Germinal center (tissue), 1 donor: ENCODE measurements at places on chromosomes 3 and 15.

GRCh38 chr15:53458736-53459135 is 300.7 kb downstream of the WDR72 start:
- no peak for DNase-seq

GRCh38 chr15:72923289-72923688 is 129.0 kb upstream of the NEO1 start:
- DNase-seq, result no peak

DNA sequence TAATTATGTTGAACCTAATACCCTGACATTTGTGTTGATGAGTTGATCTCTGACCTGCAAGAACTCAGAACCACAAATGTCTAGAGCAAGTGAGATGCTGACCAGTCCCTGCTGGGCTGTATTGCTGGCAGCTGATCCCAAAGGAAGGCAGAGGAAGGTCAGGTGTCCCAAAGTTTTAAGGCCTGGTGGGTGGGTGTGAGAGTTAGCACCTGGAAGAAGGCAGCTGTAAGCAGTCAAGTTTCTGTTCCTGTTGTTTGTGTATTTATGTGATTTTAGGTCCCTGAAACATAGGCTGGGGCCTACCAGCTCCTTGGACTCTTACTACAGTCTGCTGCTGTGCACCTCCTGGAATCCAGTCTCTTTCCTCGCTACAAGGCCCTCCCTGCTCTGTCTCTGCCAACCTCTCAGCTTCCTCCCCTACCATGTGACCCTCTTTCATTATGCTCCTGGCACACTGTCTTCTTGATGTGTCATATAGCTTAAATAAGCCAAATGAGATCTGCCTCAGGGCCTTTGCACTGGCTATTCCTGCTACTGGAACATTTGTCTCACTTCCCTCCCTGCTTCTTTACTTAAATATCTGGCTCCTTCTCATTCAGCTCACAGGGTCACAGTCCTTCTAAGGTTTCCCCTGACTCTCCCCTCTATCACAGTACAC is 31.0 kb upstream of the ATOSA start:
- DNase-seq, result peak; percentile 47

GRCh38 chr15:69305204-69305931 is 6.7 kb downstream of the PAQR5 start:
- no peak for DNase-seq

DNA sequence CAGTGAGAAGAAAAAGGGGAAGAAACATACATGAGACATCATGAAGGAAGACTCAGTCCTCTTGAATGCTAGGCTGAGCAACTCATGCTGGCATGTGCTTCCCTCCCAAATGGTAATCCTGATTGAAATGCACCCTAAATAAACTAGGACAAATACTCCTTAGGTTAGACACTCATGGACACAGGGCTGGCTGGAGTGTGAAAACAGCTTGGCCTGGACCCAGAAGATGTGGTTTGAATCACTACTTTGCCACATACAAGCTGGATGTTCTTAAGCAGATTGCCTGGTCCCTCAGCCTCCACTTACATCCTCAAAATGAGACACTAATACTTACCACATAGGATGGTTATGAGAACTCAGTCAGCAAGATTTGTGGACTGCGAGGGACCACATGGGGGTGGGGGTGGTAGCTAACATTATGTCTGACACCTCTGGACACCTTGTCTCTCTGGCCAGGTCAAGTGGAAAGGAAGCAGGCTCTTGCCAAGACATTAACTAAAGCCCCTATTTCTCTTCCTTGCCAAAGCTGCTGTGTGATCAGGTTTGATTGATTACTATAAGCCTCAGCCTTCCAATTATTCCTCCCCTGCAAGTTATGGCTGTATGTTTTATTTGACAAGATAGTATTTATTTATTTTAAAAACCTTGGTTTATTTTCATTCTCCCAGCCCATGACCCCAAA is 138.9 kb upstream of the SLC7A14 start:
- DNase-seq, result no peak

DNA sequence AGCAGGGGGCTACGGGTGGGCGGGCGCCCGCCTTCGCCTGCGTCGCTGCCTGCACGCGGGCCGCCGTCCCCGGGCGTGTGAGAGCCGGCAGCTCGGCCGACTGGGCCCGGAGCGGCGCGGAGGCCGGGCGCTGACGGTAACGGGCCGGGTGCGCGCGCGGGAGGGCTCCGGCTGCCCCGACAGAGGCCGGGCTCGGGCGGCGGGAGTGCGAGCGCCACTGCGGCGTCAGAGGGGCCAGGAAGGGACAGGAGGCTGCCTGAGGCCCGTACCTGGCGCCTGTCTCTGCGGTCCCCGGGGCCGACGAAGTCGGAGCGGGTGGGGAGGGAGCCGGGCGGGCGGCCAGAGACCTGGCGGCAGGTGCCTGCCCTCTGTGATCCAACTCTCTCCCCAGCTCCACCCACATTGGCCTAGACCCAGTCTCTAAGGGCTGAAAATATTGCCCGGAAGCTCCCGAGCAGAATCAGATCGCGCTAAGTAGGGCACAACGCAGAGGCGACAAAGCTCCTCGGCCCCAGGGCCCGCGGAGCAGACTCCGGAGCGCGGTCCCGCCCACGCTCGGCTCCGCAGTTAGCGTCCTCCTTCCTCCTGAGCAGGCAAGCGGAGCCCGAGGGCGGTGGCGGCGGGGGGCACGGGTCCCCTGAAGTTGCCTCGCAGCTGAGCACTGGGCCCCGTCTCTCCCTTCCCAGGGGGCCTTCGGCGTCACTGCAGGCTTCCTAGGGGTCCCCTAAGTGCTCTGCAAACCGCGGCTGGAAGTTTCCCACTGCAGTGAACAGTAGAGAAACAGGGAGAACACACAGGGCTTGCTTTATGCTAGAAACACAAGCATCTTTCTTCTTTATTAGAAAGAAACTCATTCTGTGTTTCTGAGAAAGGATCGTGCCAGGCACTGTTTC is at the start of gene MAN2A2:
MAN2A2 (plus strand) TSS at position 463 of the 893 bp plus-strand sequence. CDS start 906 bp downstream, outside the sequence.
- peak; percentile 80 for DNase-seq

- DNase-seq, result no peak
Observed at GRCh38 chr3:187929112-187929816, 184.0 kb upstream of the BCL6 start.

- no peak for DNase-seq
Observed at GRCh38 chr3:151890721-151891141, 17.3 kb downstream of the SUCNR1 start.

DNA sequence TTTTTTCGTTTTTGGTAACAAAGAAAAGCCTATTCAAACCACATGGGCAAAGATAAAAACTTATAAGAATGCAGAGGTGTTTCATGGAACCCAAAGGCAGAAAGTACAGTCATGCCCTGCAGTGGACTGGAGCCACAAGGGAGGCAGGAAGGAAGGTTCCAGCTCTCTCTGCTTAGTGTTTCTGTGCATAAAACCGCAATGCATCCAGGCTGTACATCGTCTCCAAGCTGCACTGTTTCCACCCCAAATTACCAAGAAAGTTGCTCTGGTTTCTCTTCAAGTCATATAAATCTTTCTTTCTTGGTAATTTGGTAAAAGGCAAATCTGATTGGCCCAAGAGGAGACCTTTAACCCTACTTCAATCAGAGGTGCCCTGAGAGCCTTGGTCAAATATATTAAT is 15.8 kb downstream of the TRAT1 start:
- no peak for DNase-seq

DNA sequence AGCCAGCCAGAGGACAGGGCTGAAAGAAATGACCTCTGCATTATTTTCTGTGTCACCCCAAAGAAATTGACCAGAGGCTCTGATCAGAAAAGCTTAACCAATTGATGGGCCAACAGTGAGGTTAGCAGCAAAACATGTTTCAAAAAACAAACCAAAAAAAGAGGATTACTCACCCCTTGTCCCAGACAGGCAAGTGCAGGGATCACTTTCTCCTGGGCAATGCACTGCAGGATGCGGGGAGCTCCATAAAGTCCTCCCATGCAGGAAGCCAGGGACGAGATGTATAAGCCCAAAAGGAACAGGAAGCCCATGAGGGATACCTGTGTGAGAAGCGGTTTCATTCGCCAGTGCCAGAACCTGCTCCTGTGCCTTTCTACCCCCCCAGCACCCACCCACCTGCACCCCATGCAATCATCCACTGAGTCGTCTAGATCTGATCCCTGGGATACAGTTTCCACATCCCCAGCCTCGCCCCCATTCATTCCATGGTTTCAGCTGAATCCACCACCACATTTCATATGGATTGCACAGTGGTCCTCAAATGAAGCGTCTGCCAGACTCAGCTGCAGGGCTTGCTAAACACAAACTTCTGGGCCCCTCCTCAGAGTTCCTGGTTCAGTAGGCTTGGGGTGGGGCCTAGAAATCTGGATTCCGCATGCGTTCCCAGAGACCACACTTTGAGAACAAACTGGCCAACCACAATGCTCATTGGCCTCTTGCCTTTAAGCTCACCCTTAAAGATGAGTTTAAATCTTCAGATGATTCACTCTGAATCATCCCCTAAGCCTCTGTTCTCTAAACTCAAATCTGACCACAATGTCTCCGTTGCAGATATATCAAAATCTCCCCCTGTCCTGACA is 54.4 kb upstream of the HEG1 start:
- DNase-seq, result no peak

DNA sequence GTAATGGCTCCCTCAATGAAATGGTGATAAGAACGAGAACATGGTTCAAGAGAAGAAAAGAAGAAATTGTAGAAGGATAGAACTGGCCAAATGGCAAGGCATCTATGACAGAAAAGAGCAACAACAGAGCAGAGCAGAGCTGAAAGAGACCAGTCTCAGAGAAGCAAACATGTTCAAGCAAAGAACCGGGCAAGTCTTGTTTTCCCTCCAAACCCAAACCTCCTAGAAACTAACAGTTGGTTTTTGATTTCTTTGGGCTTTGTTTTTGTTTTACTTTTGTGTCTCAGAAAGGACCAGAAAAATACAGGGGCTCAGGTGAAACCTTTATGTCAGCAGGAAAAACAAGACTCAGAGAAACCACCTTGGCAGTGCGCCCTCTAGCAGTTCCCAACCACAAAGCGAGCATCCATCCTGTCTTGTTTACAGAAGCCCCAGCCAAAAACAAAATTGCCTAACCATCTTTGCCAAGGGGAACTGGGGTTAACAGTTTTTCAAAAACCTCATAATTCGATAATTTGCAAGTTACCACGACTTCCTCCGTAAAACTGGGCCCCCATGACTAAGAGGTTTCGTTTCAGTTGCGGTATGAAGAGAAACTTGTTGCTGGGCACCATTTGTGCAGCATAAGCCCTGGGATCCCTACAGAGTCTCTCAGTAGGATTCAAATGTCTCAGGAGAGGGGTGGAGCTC is 159.2 kb upstream of the SLC24A5 start:
- DNase-seq, result peak; percentile 3

DNA sequence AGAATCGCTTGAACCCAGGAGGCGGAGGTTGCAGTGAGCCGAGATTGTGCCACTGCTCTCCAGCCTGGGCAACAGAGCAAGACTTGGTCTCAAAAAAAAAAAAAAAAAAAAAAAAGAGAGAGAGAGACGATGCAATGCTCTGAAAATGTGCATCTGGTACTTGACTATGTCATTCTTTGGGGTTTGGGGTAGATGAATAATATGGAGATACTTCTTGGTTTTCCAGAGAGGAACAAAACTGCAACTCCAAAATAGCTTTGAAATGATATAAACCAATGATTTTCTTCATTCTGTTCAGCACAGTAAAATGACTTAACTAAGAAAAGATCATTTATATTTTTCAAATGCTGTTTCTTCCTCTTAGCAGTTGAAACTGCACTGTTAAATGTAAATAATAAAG is 158.9 kb downstream of the ISL2 start:
- no peak for DNase-seq

DNA sequence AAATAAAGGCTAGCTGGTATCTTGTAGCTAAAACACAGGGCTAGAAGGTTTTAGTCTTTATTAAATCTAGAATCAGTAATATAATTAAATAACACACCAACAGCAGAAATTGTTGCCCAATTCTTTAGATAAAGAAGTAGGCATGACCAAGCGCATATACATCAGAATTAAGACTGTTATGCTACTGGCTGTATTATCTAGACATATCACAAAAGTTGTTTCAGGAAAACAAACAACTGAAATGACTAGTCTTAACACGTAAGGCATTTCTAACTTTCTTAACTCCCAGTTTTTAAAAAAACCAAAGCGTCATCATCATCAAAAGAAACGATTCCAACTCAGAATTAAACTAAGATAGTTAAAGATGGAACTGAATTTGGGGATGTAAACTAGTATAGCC is 55.4 kb downstream of the EMC4 start:
- DNase-seq, result no peak

DNA sequence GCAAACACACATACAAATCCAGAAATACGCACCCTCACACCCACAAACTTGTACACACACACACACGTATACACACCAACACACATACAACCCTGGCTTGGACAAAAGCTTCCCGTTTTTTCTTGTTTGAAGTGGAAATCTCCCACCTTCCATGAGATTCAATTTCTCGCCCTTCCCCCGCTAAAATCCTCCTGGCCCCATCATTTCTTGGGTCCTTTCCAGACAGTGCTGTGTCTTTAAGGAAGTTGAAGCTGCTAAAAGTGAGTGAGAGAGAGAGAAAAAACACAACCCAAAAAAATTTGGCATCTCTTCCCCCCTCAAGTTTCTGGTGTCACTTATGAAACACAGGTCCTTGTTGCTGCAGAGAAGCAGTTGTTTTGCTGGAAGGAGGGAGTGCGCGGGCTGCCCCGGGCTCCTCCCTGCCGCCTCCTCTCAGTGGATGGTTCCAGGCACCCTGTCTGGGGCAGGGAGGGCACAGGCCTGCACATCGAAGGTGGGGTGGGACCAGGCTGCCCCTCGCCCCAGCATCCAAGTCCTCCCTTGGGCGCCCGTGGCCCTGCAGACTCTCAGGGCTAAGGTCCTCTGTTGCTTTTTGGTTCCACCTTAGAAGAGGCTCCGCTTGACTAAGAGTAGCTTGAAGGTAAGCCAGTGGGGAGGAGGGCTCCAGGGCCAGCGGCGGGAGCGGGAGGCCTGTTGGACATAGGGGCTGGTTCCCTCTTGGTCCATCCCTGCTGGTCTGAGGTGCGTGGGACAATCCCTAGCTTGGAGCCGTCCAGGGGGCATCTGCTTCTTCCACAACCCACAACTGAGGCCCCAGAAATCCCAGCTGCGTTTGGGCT is at the start of gene ISLR:
ISLR (plus strand) TSS at position 331 of the 839 bp plus-strand sequence. CDS start 1,149 bp downstream, outside the sequence.
- no peak for DNase-seq

DNA sequence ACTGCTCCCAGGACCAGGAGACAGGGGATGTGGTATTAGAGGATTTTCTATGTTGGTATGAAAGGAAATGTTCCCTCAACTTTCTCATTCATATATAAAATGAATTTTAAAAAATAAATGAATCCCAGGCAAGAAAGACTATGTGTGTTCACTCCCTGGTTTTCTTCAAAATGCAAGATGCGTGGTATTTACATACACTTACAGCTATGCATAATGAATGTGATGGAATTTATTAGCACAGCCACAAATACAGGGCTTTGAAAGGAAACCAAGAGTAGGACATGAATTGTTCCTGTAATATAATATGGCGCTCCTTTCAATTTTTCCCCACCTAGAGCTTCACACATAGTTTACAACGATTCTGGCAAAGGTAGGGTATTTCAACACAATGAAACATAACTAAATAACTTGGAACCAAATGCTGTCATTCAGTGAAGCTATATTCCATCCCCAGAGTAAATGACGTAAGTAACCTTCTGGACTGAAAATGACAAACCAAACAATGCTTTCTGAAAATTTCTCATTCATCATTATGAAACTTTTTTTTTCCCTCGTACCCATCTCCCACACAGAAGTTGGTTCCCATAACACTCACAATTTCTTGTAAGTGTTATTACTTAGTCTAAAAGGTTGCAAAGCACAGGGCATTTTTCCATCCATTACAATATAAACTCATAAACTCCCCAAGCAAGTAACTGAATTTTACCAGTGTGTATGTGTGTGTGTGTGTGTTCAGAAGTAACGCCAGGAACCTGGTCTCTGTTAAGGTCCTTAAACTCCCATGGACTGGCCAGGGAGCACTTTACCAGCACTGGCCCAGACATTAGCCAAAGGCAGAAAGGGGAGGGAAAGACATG is 41.8 kb downstream of the CBLB start:
- DNase-seq, result no peak

- no peak for DNase-seq
Observed at GRCh38 chr3:95899494-95899893, 914.9 kb upstream of the EPHA6 start.
